ENCODE measurements at places on chromosomes 5 and 9. TPM values are rescaled to one million over a fixed set of nuclear protein-coding genes. Genes with fewer than 3 reads are reported as not detected.

- DNase-seq = no peak
Observed at GRCh38 chr9:132679946-132680625, 9.8 kb downstream of the GTF3C4 start.

FOXI1 gene
- total RNA-seq = not detected

- DNase-seq = no peak
Observed at GRCh38 chr9:116646661-116647514, 40.2 kb upstream of the TRIM32 start.

GRIA1 gene
- total RNA-seq = 1.1 TPM

DNA sequence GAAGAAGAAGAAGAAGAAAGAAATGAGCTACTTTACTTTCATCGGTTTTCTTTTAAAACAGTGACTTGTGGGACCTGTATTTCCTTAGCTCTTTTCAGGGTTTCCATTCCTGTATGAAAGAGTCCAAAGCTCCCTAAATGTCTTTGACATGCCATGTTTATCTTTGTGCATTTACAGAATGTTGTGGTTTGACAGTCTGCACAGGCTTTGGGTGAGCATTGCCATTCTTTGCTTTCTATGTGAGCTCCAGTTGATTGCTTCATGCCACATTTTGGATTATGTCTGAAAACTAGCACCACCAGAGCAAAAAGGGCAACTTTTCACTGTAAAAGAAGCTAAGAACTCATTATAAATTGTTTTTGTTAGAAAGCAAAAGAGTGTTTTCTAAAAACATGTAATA is 733.4 kb downstream of the TLE4 start:
- no peak for DNase-seq

GRCh38 chr5:74288448-74289108 is 351.9 kb downstream of the ENC1 start:
- no peak for DNase-seq

DNA sequence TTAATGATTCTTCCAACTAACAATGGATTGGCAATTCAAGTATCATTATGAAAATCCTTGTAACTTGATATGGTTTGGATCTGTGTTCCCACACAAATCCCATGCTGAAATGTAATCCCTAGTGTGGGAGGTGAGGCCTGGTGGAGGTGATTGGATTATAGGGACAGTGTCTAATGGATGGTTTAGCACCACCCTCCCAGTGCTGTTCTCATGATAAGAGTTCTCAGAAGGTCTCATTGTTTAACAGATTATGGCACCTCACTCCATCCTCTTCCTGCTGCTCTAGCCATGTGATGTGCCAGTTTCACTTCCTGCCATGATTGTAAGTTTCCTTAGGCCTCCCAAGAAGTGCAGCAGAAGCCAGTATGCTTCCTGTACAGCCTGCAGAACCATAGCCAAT is 1116.2 kb upstream of the EDIL3 start:
- DNase-seq = no peak

All from H1 (cell line).